ENCODE measurements at places on chromosomes 3 and 15. TPM values are rescaled to one million over a fixed set of nuclear protein-coding genes. Genes with fewer than 3 reads are reported as not detected.

DNA sequence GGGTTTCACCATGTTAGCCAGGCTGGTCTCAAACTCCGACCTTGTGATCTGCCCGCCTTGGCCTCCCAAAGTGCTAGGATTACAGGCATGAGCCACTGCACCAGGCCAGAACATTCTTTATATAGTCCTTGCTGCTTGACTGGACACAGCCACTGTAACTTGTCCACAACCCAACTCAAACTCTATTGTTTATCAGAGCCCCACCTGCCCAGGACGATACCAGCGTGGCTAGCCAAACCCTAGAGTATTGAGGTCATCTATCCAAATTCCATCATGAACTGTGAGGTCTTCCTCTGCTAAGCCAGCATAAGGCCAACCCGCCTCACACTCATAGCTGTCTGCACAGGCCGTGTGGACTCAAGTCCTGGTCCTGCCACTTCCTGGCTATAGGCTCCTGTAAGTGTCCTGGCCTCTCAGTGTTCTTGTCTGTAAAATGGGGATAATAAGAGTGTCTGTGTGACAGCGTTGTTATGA lies 63.9 kb downstream of the DAPK2 start:
- no peak for DNase-seq

GRCh38 chr3:149013726-149014125 lies 22.4 kb downstream of the GYG1 start:
- DNase-seq, result no peak

The CORO2B gene
- total RNA-seq, result 1.7 TPM

DNA sequence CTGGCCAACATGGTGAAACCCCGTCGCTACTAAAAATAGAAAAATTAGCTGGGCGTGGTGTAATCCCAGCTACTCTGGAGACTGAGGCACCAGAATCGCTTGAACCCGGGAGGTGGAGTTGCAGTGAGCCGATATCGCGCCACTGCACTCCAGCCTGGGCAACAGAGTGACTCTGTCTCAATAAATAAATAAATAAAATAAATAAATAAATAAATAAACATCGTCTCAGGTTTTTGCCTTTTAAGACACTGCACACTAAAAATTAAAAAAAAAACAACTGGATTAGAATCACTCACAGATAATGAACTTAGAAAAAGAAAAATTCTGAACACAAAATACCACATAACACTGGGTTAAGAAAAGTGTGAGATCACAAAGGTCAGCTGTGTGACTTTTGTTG lies 2.4 kb downstream of the ZBTB11 start:
- no peak for DNase-seq

GRCh38 chr15:89085289-89085926 lies 2.8 kb upstream of the ABHD2 start:
- DNase-seq, result no peak

The STRIT1 gene
- total RNA-seq, result 2.1 TPM

The CISH gene
- 56.1 TPM for total RNA-seq

DNA sequence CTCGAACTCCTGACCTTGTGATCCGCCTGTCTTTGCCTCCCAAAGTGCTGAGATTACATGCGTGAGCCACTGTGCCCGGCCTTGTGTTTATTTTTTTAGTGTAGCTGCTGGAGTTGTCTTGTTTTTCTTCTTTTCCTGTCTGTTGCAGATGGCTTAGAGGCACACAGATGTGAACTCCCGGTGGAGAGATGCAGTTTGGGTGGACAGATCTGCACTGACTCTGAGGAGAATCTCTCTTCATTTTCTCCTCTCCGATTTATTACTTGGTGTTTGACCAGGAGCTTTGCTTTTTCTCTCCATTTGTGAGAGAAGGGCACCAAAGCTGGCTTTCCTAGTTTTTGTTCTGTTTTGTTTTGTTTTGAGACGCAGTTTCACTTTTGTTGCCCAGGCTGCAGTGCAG lies 62.7 kb downstream of the USP13 start:
- no peak for DNase-seq

The PRKCD gene
- total RNA-seq, result 86.9 TPM

The ATOSA gene
- 115 TPM for total RNA-seq

GRCh38 chr15:93047621-93048425 lies 41.2 kb downstream of the RGMA start:
- DNase-seq, result peak; percentile 55

The CLEC3B gene
- 288 TPM for total RNA-seq

The MAP1A gene
- total RNA-seq, result 2.9 TPM
